Esophagus muscularis mucosa (tissue), 4 donors: ENCODE measurements at places on chromosomes 7 and 10.
A peak's percentile ranks its signal among the peaks of the same experiment; 100 is the strongest.

GRCh38 chr10:102195296-102195870 is 30.7 kb upstream of the ELOVL3 start:
- H3K4me3 ChIP-seq: no peak overlapping the region
- H3K36me3 ChIP-seq: no peaks in the 10 kb centered on the region
- H3K27me3 ChIP-seq: no peaks in the 10 kb centered on the region

DNA sequence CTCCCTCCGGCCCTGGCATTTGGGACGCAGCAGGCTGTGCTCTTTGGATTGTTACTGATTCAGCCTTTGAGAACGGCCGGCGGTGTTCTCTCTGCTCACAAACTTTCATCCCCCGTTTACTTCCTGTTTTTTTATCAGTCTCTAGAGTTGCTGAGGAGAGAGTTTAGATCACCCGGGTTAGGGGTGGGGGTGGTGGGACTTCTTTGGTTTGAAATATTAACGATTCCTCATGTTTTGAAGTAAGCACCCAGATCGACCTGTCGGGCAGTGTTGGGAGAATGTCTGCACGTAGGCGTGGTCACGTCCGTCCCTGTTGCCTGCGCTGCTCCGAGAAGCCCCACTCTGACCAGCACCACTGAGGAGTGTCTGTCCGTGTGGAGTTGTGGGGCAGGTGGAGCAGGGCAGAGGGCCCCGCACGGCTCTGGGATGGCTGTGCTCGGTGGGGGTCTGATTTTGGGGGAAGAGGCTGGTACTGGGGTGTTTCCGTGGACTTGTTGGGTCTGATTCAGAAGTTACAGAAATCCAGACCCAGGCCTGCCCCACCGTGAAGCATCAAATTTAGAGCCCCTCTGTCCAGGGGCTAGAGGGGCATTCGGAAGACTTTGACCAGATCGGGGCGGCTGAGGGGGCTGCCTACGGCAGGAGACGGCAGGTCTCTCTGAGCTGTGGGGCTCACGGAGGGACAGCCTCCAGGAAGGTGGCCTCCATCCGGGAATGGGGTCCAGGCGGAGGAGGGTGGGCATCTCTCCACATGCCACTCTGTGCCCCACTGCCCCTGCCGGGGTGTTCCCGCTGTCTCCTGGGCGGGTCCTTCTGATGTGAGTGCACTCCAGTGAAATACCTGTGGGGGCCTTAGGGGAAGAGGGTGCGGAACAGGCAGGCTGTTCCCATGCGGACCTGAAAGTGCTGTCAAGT is 7.4 kb downstream of the INPP5A start:
- peaks cover 78% of the 10 kb centered on the region for H3K4me1 ChIP-seq
- DNase-seq: no peak
- H3K36me3 ChIP-seq: no peaks in the 10 kb centered on the region
- peak overlapping the region; percentile 34 for H3K4me3 ChIP-seq

- no peaks in the 10 kb centered on the region for H3K36me3 ChIP-seq
- no peak for DNase-seq
These were observed 74.1 kb upstream of the HDAC9 start for GRCh38 chr7:18421297-18422002.

- H3K4me3 ChIP-seq: no peak overlapping the region
- no peak for DNase-seq
- H3K27me3 ChIP-seq: no peaks in the 10 kb centered on the region
- H3K4me1 ChIP-seq: peaks cover 17% of the 10 kb centered on the region
These were observed 63.8 kb downstream of the ENTPD1 start for GRCh38 chr10:95819620-95820329.

- H3K27me3 ChIP-seq: no peaks in the 10 kb centered on the region
- DNase-seq: no peak
- H3K4me1 ChIP-seq: peaks cover 29% of the 10 kb centered on the region
- H3K4me3 ChIP-seq: no peak overlapping the region
- no peaks in the 10 kb centered on the region for H3K36me3 ChIP-seq
- no peak overlapping the region for H3K27ac ChIP-seq
These were observed 20.8 kb downstream of the RALA start for GRCh38 chr7:39644170-39644569.

GRCh38 chr10:1736972-1737221 is 428 bp downstream of the ADARB2 start:
- no peaks in the 10 kb centered on the region for H3K36me3 ChIP-seq
- H3K27me3 ChIP-seq: peaks cover 24% of the 10 kb centered on the region
- no peak for DNase-seq

DNA sequence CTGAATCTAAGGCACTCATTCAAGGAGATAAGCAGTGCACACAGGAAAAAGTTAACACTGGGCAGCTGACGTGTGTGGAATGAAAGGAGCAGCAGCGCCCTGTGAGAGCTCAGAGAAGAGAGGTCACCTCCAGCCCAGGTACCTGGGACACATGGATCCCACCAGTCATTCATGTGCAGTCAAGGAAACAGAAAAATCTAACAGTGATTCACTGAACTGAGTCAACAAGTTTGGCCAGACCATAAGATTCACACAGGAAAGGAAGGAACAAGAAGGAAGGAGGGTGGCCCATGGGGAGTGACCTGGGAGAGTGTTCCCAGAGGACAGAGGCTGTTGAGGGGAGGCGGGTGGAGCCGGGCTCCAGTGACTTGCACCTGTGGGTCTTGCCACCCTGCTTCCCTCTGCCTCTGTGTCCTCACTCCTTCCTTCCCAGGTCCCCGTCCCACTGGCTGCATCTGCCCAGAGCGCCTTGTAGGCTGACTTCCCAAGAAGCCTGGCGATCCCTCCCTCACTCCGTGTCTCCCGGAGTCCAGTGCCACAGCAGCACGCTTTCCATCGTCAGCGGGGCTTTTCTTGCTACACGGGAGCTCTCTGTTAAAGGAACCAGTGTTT is 27.7 kb downstream of the RNF32 start:
- no peak overlapping the region for H3K27ac ChIP-seq
- DNase-seq: no peak
- no peaks in the 10 kb centered on the region for H3K4me1 ChIP-seq

- peaks cover 19% of the 10 kb centered on the region for H3K4me1 ChIP-seq
- H3K27me3 ChIP-seq: no peaks in the 10 kb centered on the region
These were observed 4.9 kb upstream of the PHKG1 start for GRCh38 chr7:56097700-56098099.

- no peaks in the 10 kb centered on the region for H3K27me3 ChIP-seq
- no peak for DNase-seq
- H3K27ac ChIP-seq: peak overlapping the region; percentile 88
- H3K4me1 ChIP-seq: peaks cover 7% of the 10 kb centered on the region
- peak overlapping the region; percentile 90 for H3K4me3 ChIP-seq
- H3K36me3 ChIP-seq: no peaks in the 10 kb centered on the region
These were observed 711 bp downstream of the FAM221A start for GRCh38 chr7:23680414-23681405.
